ENCODE measurements at places on chromosomes 16 and 17. TPM values are rescaled to one million over a fixed set of nuclear protein-coding genes. Genes with fewer than 3 reads are reported as not detected.

- H3K4me1 ChIP-seq: peaks cover 11% of the 10 kb centered on the region
- H3K4me3 ChIP-seq: no peak overlapping the region
- peak; percentile 35 for DNase-seq
- no peak overlapping the region for H3K27ac ChIP-seq
- H3K27me3 ChIP-seq: no peaks in the 10 kb centered on the region
Observed at GRCh38 chr17:64599187-64599676, 62.9 kb downstream of the SMURF2 start.

GRCh38 chr16:1945559-1946391 is 2.8 kb upstream of the MSRB1 start:
- H3K4me1 ChIP-seq: peaks cover 26% of the 10 kb centered on the region
- no peaks in the 10 kb centered on the region for H3K27me3 ChIP-seq
- H3K27ac ChIP-seq: no peak overlapping the region
- DNase-seq: no peak
- peaks cover 5% of the 10 kb centered on the region for H3K36me3 ChIP-seq

DNA sequence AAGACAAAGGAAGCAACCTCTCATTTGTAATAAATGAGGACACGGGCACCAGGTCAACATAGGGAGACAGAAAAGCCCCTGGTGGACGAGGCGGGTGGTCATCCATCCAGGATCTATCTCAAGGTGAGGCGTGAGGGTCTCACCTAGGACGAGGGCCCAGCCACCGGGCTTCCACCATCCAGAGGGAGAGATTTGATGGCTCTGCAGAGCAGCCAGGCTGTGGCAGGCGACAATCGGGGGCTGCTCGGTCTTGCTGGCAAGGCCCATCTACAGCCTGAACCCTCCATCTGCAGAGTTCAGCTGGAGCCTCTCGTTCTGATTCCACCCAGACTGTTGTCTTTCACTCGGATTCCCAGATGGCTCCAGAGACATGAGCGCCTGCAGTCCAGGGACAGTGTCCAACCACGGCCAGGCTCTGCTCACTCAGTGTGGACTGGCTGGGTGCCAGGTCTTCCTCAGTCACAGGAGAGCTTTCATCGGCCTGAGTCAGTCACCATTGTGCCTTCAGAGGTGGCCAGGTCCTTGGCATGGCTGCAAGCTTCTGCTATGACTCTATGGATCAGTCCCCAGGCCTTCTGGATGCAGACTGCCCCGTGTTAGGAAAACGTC is 5.9 kb downstream of the LITAFD start:
- H3K27ac ChIP-seq: no peak overlapping the region
- H3K4me3 ChIP-seq: no peak overlapping the region
- H3K36me3 ChIP-seq: peaks cover 43% of the 10 kb centered on the region
- no peak for DNase-seq
- peaks cover 14% of the 10 kb centered on the region for H3K27me3 ChIP-seq

- no peak for DNase-seq
- H3K36me3 ChIP-seq: no peaks in the 10 kb centered on the region
- H3K4me3 ChIP-seq: no peak overlapping the region
Observed at GRCh38 chr17:18978655-18979054, 25.9 kb downstream of the FAM83G start.

ARHGDIG gene
- not detected for polyA plus RNA-seq

ADGRG3 gene
- 0.41 TPM for polyA plus RNA-seq

GRCh38 chr16:77788181-77789084 is at the start of gene VAT1L:
Gene VAT1L, plus strand, starts transcription at chr16:77788564. Its CDS starts 119 bp downstream, at chr16:77788683.
- DNase-seq: no peak
- H3K4me1 ChIP-seq: peaks cover 4% of the 10 kb centered on the region
- H3K27ac ChIP-seq: no peak within 1 kb of the TSS
- no peaks in the 10 kb centered on the region for H3K36me3 ChIP-seq
- H3K4me3 ChIP-seq: peak within 1 kb of the TSS; percentile 36
- peaks cover 65% of the 10 kb centered on the region for H3K27me3 ChIP-seq

GRB7 gene
- polyA plus RNA-seq: not detected

FZD2 gene
- polyA plus RNA-seq: 6.2 TPM

TEKT1 gene
- polyA plus RNA-seq: not detected

GRCh38 chr16:89784406-89784805 is 32.0 kb downstream of the FANCA start:
- peaks cover 48% of the 10 kb centered on the region for H3K36me3 ChIP-seq
- H3K4me3 ChIP-seq: no peak overlapping the region
- no peaks in the 10 kb centered on the region for H3K27me3 ChIP-seq
- DNase-seq: no peak
- H3K4me1 ChIP-seq: no peaks in the 10 kb centered on the region

EXOC7 gene
- polyA plus RNA-seq: 30.7 TPM

DNA sequence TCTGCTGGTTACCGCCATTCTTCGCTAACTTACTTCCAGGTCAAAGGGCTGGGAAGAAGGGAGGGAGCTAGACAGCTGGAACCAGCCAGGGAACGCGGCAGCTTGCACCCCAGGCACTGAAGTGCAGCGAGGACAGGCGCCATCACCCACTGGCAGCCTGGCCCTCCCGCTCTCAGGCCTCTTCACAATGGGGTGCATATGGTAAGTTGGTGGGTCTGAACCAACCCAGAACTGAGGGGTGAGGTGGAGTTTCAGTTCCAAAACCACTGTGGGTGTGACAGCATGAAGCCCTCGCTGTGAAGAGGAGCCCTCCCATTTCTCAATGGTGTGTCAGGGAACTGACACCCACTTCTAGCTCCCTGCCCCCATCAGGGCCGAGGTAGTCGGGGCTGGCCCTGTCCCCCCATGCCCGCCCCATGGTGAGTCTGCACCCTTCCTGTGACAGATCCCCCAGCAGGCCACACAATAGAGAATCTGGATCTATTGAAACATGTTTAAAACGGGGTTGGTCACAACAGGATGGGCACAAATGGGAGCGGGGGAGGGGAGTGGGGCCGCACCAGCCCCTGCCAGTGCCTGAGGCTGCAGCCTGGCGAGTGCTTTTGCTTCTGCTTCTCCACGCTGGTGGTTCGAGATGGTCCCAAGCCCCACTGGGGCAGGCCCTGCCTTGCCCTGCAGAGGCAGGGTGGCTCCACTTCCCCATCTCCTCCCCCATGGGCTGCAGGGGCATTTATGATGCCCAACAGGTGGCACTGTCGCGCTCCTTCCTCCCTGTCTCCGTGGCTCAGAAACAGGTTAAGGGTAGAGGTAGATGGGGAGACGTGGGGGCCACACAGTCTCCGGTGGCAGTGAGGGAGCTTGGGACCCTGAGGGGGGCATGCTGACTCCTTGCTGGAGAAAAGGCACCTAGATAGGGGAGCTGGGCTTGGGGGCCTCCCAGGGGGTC is 2.3 kb downstream of the LIMD2 start:
- H3K4me3 ChIP-seq: peak overlapping the region; percentile 100
- no peaks in the 10 kb centered on the region for H3K27me3 ChIP-seq
- H3K27ac ChIP-seq: peak overlapping the region; percentile 70
- peaks cover 73% of the 10 kb centered on the region for H3K4me1 ChIP-seq

GRCh38 chr16:28597692-28598261 is 927 bp upstream of the SULT1A2 start:
- no peaks in the 10 kb centered on the region for H3K27me3 ChIP-seq
- H3K36me3 ChIP-seq: no peaks in the 10 kb centered on the region
- H3K27ac ChIP-seq: no peak overlapping the region
- DNase-seq: no peak

GRCh38 chr17:8985054-8985701 is 19.7 kb upstream of the PIK3R5 start:
- H3K27ac ChIP-seq: peak overlapping the region; percentile 74
- H3K4me3 ChIP-seq: no peak overlapping the region
- H3K27me3 ChIP-seq: no peaks in the 10 kb centered on the region
- peaks cover 18% of the 10 kb centered on the region for H3K4me1 ChIP-seq
- peak; percentile 73 for DNase-seq
- H3K36me3 ChIP-seq: no peaks in the 10 kb centered on the region

SEC14L5 gene
- polyA plus RNA-seq: not detected

DNA sequence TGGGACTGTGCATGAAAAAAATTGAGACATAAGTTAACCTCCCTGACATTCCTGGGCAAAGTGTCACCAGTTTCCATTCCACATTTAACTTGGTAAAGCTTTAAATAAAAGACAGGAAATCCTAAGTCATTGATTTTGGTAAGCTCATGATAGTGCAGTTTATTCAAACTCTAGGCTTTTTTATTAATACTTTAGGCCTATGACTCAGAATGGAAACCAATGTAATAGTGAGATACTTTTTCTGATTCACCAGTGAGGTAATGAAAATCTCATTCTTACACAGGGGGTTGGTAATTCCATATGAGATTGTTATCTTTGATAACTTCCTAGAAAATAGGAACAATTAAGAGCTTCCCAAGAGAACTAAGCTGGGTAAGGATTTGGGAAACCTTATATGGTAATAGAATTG is 91.1 kb downstream of the NLK start:
- DNase-seq: no peak
- H3K4me1 ChIP-seq: no peaks in the 10 kb centered on the region
- no peaks in the 10 kb centered on the region for H3K27me3 ChIP-seq
- H3K36me3 ChIP-seq: peaks cover 16% of the 10 kb centered on the region

MYLK3 gene
- polyA plus RNA-seq: not detected

DNA sequence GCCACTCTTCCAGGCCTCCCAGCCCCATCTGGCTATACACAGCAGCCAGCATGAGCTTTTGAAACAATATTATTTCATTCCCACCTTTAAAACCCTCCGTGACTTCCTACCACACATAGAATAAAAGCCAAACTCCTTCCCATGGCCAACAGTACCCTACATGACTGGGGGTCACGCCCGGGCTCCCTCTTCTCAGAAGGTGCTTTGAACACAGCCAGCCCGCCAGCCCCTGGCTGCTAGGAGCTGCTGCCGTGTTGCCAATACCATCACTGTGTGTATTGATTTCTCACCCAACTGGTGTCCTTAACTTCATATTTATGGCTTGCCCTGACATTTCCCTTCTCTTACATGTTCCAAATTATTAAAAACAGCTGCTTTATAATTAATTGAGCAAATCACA is 111.2 kb downstream of the GNAO1 start:
- H3K36me3 ChIP-seq: no peaks in the 10 kb centered on the region
- DNase-seq: no peak
- no peaks in the 10 kb centered on the region for H3K27me3 ChIP-seq

TAF15 gene
- 6.0 TPM for polyA plus RNA-seq

GRCh38 chr16:50271148-50272041 is 5.0 kb downstream of the ADCY7 start:
- peaks cover 96% of the 10 kb centered on the region for H3K4me1 ChIP-seq
- no peaks in the 10 kb centered on the region for H3K36me3 ChIP-seq
- no peaks in the 10 kb centered on the region for H3K27me3 ChIP-seq
- H3K4me3 ChIP-seq: no peak overlapping the region
- no peak for DNase-seq

DNA sequence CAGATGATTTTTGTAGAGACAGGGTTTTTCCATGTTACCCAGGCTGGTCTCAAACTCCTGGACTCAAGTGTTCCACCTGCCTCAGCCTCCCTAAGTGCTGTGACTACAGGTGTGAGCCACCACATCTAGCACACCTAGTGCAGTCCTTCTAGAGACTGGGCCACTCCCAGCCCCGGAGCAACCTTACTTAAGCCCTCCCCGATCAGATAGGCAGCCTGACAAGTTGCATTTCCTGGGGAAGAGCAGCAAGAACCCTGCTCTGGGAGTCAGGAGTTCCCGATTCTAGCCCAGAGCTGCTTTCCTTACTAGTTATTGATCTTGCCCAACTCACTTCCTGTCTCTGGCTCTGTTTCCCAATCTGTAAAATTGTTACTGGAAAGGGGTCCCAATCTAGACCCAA is 7.0 kb upstream of the NAGLU start:
- H3K27me3 ChIP-seq: no peaks in the 10 kb centered on the region
- no peak overlapping the region for H3K27ac ChIP-seq
- DNase-seq: no peak
- peaks cover 24% of the 10 kb centered on the region for H3K4me1 ChIP-seq

ADORA2B gene
- 6.4 TPM for polyA plus RNA-seq

CCL14 gene
- polyA plus RNA-seq: not detected

DCTN5 gene
- polyA plus RNA-seq: 54.3 TPM

All from CD14-positive monocyte (primary cell).